Prostate gland (tissue), 2 donors: ENCODE measurements at places on chromosomes 5 and 9. TPM values are rescaled to one million over a fixed set of nuclear protein-coding genes. Genes with fewer than 3 reads are reported as not detected.

DNA sequence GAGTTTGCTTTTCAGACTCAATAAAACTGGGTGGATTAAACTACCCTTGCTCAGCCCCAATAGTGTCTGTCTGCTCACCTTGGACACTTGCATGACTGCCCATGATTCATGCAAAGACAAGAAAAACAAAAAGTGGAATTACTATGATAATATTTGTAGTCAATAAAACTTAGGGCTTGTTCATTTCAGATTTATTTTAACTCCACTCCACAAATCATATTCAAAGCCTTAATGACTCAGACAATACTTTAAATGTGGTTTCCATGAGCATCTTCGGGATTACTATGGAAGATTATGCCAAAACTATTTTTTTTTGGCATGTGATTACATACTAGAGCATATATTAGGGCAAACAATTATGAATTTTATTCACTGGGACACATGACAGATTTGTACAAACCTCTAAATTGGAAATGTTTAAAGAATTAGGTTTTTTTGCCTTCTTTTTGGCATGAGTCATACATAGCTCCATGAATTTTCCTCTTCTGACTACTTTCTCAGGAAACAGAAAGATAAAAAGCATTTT, 468.9 kb downstream of the ACTL7B start:
- no peaks in the 10 kb centered on the region for H3K4me1 ChIP-seq
- H3K27me3 ChIP-seq = no peaks in the 10 kb centered on the region
- no peak for DNase-seq
- no peaks in the 10 kb centered on the region for H3K36me3 ChIP-seq
- no peak overlapping the region for H3K27ac ChIP-seq

DNA sequence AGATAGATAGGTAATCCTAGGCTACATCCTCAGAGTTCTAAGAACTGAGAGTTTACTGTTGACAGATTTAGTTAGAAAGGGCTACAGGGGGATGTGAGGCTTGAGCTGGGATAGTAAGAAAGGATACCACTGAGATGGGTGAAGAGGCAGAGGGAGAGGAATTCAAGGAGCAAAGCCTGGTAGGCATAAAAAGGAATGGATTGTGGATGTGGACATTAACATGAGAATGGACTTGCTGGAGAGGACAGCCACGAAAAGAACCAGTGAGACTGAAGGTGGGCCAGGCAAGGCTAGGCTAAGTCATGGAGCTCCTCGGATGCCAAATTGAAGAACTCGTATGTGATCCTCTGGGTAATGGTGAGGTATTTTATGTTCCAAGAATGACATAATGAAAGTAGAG, 211.9 kb downstream of the AOPEP start:
- no peak for DNase-seq
- no peak overlapping the region for H3K27ac ChIP-seq
- no peaks in the 10 kb centered on the region for H3K4me1 ChIP-seq

DNA sequence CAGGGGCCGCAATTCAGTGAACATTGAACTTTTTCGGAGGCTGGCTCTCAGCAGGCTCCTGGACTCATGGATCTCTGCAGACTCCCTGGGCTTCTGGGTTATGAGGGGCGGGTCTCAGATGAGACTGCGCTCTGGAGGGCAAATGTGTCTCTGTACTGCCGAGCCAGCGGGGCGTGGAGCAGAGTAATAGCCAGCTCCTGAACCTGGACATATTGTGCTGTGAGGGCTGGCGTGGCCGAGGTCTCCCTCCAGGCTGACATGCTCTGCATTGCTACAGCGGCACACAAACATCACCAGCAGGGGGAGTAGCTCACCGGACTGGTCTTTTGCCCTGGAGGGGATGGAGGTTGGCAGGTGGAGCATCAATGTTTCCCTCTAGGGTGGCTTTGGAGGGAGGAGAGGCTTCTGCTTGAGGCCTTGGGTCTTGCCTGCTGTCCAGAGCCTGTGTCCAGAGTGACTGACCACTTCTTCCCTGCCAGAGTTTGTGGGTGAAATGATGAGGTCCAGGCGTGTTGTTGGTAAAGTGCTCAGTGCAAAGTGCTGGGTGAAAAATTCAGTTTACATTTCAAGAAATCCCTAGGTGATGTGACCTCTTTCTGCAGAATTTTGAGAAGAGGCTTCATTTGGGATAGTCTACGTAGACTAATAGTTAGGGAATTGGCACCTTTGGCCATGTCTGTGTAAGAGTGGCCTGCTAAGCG, 10.9 kb upstream of the GADD45G start:
- H3K27ac ChIP-seq = no peak overlapping the region
- DNase-seq = no peak
- no peak overlapping the region for H3K4me3 ChIP-seq

DNA sequence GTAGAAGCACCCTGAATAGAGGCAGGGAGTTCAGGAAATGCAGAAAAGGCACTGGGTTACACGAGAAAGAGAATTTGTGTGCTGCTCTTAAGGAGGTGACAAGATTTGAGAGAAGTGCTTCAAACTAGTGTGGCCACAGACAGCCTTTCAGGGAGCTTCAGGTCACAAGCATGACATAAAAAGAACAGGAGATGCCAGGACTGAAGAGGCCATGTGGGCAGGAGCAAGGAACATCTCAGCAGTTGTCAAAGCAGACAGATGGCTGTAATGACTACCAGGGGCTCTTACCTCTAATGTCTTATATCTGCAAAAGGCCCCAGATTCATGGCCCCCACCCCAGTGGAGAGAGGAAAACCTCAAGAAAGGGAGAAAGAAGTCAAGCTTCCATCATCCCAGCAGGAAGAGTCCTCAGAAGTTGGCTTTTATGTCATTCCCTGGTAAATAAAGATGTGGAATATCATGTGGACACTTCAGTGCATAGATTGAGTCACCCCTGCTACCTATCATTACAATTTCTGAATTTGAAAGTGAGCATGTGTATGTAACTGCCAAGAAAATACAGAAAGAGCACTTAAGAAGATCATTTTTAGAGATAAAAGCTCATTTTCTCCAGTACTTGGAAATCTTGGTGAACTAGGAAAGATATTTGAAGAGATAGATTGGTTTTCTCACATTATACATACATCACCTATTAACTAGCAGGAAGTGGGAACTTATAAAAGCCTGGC, 214.4 kb upstream of the RORB start:
- no peaks in the 10 kb centered on the region for H3K36me3 ChIP-seq
- H3K27ac ChIP-seq = no peak overlapping the region
- DNase-seq = no peak
- H3K4me1 ChIP-seq = no peaks in the 10 kb centered on the region
- H3K27me3 ChIP-seq = no peaks in the 10 kb centered on the region

DNA sequence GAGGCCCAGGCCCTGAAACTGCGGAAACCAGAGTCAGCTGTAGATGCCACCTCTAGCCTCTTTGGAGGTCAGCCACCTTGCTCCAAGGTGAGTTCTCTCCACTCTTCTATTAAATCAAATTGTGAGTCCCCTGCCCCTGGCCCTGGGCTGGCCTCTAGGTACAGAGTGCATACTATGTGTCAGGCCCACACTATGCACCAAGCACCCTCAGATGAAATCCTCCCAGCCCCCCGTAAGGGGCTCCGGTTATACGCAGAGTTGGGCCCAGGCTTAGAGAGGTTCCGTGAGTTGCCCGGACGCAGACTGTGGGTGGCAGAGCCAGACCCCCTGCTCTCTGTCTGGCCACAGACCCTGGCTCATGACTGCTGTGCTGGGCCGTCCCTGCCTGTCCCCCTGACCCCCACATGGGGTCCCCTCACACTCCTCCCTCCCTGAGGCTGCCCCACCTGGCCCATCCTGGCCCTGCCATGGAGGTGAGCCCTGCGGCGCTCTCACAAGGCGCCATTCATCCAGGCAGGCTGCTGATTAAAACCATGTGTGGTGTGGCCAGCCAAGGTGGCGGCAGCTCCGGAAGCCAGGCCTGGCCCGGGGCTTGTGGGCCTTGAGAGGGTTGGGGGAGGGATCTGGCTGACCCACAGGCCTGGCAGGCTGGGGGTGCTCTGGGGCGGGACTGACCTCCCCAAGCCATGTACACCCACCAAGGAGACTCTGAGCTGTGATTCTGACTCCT, 65.5 kb upstream of the SYNPO start:
- H3K27ac ChIP-seq = no peak overlapping the region
- no peaks in the 10 kb centered on the region for H3K4me1 ChIP-seq
- H3K4me3 ChIP-seq = no peak overlapping the region
- H3K36me3 ChIP-seq = no peaks in the 10 kb centered on the region
- H3K27me3 ChIP-seq = no peaks in the 10 kb centered on the region

- H3K4me3 ChIP-seq = no peak overlapping the region
- H3K27ac ChIP-seq = no peak overlapping the region
- no peaks in the 10 kb centered on the region for H3K4me1 ChIP-seq
- DNase-seq = no peak
- no peaks in the 10 kb centered on the region for H3K27me3 ChIP-seq
- no peaks in the 10 kb centered on the region for H3K36me3 ChIP-seq
Observed at GRCh38 chr5:116564756-116565490, 9.7 kb downstream of the SEMA6A start.

- no peak overlapping the region for H3K4me3 ChIP-seq
- H3K27ac ChIP-seq = no peak overlapping the region
- no peaks in the 10 kb centered on the region for H3K4me1 ChIP-seq
- no peak for DNase-seq
- H3K36me3 ChIP-seq = no peaks in the 10 kb centered on the region
Observed at GRCh38 chr5:66896171-66896570, 300.0 kb downstream of the MAST4 start.

DNA sequence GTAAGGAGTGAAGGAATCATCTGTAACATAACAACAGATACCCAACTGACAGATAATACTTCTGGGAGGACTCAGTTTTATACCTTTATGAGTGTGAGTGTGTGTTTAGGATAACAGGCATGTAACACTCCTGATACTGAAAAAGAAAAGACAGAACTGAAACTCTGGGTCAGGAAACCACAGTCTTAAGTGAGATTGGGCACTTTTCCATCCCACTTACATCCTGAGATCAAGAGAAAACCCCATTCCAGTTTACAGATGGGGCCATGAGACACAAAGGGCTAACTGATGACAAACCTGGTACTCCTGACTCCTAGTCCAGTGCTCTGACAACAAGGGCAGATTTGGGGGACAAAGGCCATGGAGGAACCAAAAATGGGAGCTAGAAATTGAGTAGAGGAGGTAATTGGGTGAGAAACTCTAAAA, 18.0 kb downstream of the IL5 start:
- no peaks in the 10 kb centered on the region for H3K27me3 ChIP-seq
- H3K4me3 ChIP-seq = no peak overlapping the region
- H3K4me1 ChIP-seq = no peaks in the 10 kb centered on the region
- no peaks in the 10 kb centered on the region for H3K36me3 ChIP-seq
- H3K27ac ChIP-seq = no peak overlapping the region

DNA sequence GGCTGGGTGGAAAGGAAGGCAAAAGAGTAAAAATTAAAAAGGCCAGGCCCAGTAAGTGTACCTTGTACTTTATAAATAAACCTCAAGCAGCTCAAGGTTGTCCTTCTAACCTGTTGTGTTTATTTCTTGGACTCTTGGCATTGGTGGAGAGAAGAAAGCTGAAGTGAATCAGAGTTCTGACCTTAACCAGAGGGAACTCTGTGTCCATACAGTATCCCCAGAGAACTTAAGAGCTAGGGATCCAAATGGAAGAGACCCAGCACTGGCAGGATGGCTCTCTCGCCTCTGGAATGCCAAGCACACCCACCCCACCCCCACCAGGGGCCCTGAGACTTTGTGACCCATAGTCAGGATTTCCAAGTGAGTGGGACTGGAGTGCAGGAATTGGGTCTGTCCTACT, 14.2 kb downstream of the NUDT2 start:
- H3K4me1 ChIP-seq = no peaks in the 10 kb centered on the region
- H3K27ac ChIP-seq = no peak overlapping the region
- no peak for DNase-seq
- no peaks in the 10 kb centered on the region for H3K27me3 ChIP-seq
- H3K36me3 ChIP-seq = peaks cover 3% of the 10 kb centered on the region

DNA sequence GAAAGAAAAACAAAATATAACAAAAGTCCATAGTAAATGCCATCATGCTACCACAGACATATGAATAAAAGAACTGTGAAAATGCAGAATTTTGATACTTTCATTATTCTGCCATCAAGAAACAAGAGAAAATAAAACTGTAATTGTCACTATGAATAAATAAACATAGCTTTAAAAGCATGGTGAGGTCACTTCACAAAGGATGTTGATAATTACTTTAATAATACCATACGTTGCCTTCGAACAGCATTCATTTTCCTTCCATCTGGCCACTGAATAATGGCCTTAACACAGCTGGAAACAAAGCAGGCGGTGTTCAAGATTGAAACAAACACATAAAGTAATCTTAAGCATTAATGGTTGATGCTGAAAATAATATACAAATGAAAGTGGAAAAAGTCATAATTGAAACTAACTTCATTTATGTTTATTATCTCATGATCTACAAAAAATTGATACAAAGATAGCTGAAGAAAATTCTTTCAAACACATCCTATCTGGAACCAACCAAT, 102.0 kb downstream of the AGTPBP1 start:
- no peaks in the 10 kb centered on the region for H3K36me3 ChIP-seq
- H3K27ac ChIP-seq = no peak overlapping the region
- no peaks in the 10 kb centered on the region for H3K27me3 ChIP-seq
- no peak overlapping the region for H3K4me3 ChIP-seq
- no peaks in the 10 kb centered on the region for H3K4me1 ChIP-seq

DNA sequence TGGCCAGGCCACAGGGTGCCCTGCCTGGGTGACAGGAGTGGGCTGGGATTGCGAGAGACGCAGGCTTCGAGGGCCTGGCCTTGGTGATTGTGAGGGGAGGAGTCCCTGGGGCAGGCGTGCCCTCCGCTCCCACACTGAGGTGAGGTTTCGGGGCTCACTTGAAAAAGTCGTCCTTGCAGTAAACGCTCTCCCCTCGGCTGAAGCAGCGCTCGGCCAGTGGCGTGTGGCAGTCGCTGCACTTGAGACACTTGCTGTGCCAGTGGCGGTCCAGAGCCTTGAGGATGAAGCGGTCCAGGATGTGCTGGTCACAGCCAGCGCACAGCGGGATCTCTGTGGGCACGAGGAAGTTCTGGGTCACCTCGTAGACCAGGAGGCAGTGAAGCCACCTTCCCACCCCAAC, 4.5 kb downstream of the LHX3 start:
- no peak overlapping the region for H3K4me3 ChIP-seq
- H3K36me3 ChIP-seq = no peaks in the 10 kb centered on the region
- DNase-seq = no peak
- H3K27me3 ChIP-seq = peaks cover 87% of the 10 kb centered on the region

- H3K36me3 ChIP-seq = no peaks in the 10 kb centered on the region
- no peak overlapping the region for H3K27ac ChIP-seq
- H3K4me3 ChIP-seq = no peak overlapping the region
- DNase-seq = no peak
- no peaks in the 10 kb centered on the region for H3K4me1 ChIP-seq
Observed at GRCh38 chr5:168780888-168781287, 201.7 kb upstream of the PANK3 start.

The ROR2 gene
- 37.2 TPM for total RNA-seq

The IL13 gene
- not detected for total RNA-seq

The HMHB1 gene
- total RNA-seq = not detected

The TAF11L10 gene
- not detected for total RNA-seq

The CFAP157 gene
- total RNA-seq = 2.8 TPM

The SLC34A1 gene
- not detected for total RNA-seq

The FOXB2 gene
- total RNA-seq = not detected

The DAB2IP gene
- 51.6 TPM for total RNA-seq

The CENPP gene
- total RNA-seq = 1.4 TPM

The IFNA4 gene
- total RNA-seq = not detected

The CDKN2B-AS1 gene
- total RNA-seq = not detected
